Heart right ventricle (tissue), 16 donors: ENCODE measurements at places on chromosomes 1 and 21. TPM values are rescaled to one million over a fixed set of nuclear protein-coding genes. Genes with fewer than 3 reads are reported as not detected.
A peak's percentile ranks its signal among the peaks of the same experiment; 100 is the strongest.

Gene RIMKLA
- polyA plus RNA-seq: 0.80 TPM

Gene LAPTM5
- polyA plus RNA-seq: 13.2 TPM

Gene AIRE
- polyA plus RNA-seq: 0.06 TPM

Gene LHX8
- polyA plus RNA-seq: not detected

Gene ZBED6
- polyA plus RNA-seq: 0.51 TPM

Gene CD5L
- polyA plus RNA-seq: 2.1 TPM

Gene KNCN
- polyA plus RNA-seq: not detected

Gene SPRR1B
- not detected for polyA plus RNA-seq

Gene RRAGC
- polyA plus RNA-seq: 16.6 TPM

- no peaks in the 10 kb centered on the region for H3K36me3 ChIP-seq
- no peak overlapping the region for H3K27ac ChIP-seq
- DNase-seq: no peak
- H3K4me1 ChIP-seq: peaks cover 34% of the 10 kb centered on the region
- no peak overlapping the region for H3K4me3 ChIP-seq
- H3K27me3 ChIP-seq: no peaks in the 10 kb centered on the region
Measured at GRCh38 chr1:3274972-3275371, 179.5 kb upstream of the ARHGEF16 start.

GRCh38 chr1:202311875-202312635, 29.7 kb downstream of the UBE2T start:
- H3K4me3 ChIP-seq: no peak overlapping the region
- H3K36me3 ChIP-seq: no peaks in the 10 kb centered on the region
- no peaks in the 10 kb centered on the region for H3K27me3 ChIP-seq
- DNase-seq: no peak

- peaks cover 5% of the 10 kb centered on the region for H3K4me1 ChIP-seq
- no peaks in the 10 kb centered on the region for H3K27me3 ChIP-seq
- no peak overlapping the region for H3K27ac ChIP-seq
Measured at GRCh38 chr1:235098991-235099390, 29.6 kb downstream of the TOMM20 start.

GRCh38 chr1:40776236-40777072, 7.1 kb upstream of the KCNQ4 start:
- H3K27ac ChIP-seq: no peak overlapping the region
- DNase-seq: no peak
- H3K4me3 ChIP-seq: no peak overlapping the region
- peaks cover 7% of the 10 kb centered on the region for H3K36me3 ChIP-seq
- H3K27me3 ChIP-seq: no peaks in the 10 kb centered on the region
- no peaks in the 10 kb centered on the region for H3K4me1 ChIP-seq

DNA sequence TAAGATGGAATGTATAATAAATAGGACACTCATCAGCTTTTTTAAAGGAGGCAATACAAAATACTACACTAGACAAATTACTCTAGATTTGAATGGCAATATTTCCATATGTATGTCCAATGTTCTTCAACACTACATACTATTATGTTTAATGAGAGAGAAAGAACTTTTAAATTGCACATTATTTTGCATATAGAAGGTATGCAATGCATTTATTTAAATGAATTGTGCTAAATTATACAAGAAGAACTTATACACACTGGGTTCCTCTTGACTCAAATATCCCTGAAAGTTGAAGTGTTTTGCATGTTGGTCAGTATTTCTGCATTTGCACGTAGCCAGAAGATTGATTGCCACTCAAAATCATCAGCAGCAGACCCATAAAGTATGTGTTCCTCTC, 839.6 kb downstream of the ADGRL2 start:
- no peaks in the 10 kb centered on the region for H3K36me3 ChIP-seq
- no peaks in the 10 kb centered on the region for H3K4me1 ChIP-seq
- H3K4me3 ChIP-seq: no peak overlapping the region
- no peaks in the 10 kb centered on the region for H3K27me3 ChIP-seq
- no peak for DNase-seq
- H3K27ac ChIP-seq: no peak overlapping the region

- no peaks in the 10 kb centered on the region for H3K36me3 ChIP-seq
- H3K4me1 ChIP-seq: no peaks in the 10 kb centered on the region
- no peak for DNase-seq
Measured at GRCh38 chr1:7400566-7400965, 370.5 kb upstream of the VAMP3 start.

DNA sequence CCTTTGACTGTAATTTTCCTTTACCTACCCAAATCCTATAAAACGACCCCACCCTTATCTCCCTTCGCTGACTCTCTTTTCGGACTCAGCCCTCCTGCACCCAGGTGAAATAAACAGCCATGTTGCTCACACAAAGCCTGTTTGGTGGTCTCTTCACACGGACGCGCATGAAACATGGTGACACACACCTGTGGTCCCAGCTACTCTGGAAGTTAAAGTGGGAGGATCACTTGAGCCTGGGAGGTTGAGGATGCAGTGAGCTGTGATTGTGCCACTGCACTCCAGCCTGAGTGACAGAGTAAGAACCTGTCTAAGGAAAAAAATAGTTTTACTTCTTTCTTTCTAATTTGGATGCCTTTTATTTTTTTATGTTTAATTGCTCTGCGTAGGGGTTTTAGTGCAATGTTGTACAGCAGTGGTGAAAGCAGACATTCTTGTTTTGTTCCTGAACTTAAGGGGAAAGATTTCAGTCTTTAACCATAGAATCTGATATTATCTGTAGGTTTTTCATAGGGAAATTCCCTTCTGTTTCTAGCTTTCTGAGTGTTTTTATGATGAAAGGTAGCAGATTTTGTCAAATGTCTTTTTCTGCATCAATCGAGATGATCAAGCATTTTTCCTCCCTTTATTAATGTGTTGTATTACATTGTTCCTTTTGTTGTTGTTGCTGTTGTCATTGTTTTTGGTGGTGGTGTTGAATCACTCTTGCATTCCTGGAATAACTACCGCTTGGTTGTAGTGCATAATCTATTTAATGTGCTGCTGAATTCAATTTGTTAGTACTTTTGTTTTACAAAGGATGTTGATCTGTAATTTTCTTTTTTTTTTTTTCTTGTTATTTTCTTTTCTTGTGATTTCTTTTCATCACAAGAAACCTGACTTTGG, 497.4 kb downstream of the DISC1 start:
- no peak overlapping the region for H3K27ac ChIP-seq
- H3K4me1 ChIP-seq: no peaks in the 10 kb centered on the region
- no peak overlapping the region for H3K4me3 ChIP-seq
- H3K27me3 ChIP-seq: no peaks in the 10 kb centered on the region

- DNase-seq: no peak
- no peaks in the 10 kb centered on the region for H3K4me1 ChIP-seq
- no peaks in the 10 kb centered on the region for H3K36me3 ChIP-seq
Measured at GRCh38 chr1:246291127-246291526, 216.0 kb downstream of the SMYD3 start.

- H3K27ac ChIP-seq: no peak overlapping the region
- no peaks in the 10 kb centered on the region for H3K4me1 ChIP-seq
- no peaks in the 10 kb centered on the region for H3K27me3 ChIP-seq
- no peak for DNase-seq
- no peak overlapping the region for H3K4me3 ChIP-seq
Measured at GRCh38 chr1:58798910-58799442, 15.1 kb upstream of the JUN start.

- no peaks in the 10 kb centered on the region for H3K36me3 ChIP-seq
- H3K27ac ChIP-seq: peak overlapping the region; percentile 90
- peak; percentile 85 for DNase-seq
- H3K4me3 ChIP-seq: peak overlapping the region; percentile 41
- no peaks in the 10 kb centered on the region for H3K27me3 ChIP-seq
- H3K4me1 ChIP-seq: peaks cover 65% of the 10 kb centered on the region
Measured at GRCh38 chr1:21937372-21938121, 437 bp upstream of the HSPG2 start.

- no peaks in the 10 kb centered on the region for H3K27me3 ChIP-seq
- H3K27ac ChIP-seq: no peak overlapping the region
- no peak for DNase-seq
- H3K36me3 ChIP-seq: no peaks in the 10 kb centered on the region
- H3K4me1 ChIP-seq: no peaks in the 10 kb centered on the region
- no peak overlapping the region for H3K4me3 ChIP-seq
Measured at GRCh38 chr1:171366816-171367215, 52.8 kb downstream of the FMO4 start.

DNA sequence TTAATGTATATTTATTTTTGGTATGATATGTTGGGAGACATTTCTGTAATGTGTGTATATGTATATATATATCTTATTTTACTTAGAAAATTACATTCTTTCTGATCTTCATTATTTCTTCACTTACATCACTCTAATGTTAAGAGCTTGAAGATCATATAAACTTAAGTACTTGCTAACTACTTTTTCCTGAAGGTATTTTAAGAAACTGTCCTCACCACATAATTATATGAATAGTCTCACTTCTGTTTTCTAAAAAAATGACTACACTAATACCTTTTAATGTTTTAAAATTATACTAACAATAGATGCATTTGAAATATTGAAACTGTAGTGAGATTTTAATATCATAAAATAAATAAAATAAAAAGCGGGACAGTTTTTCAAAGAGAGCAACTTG, 377.1 kb downstream of the LRRIQ3 start:
- no peaks in the 10 kb centered on the region for H3K36me3 ChIP-seq
- H3K27ac ChIP-seq: no peak overlapping the region
- no peak overlapping the region for H3K4me3 ChIP-seq
- no peak for DNase-seq

- H3K36me3 ChIP-seq: no peaks in the 10 kb centered on the region
- no peaks in the 10 kb centered on the region for H3K4me1 ChIP-seq
- no peak overlapping the region for H3K27ac ChIP-seq
- no peak for DNase-seq
Measured at GRCh38 chr1:192530254-192530653, 45.3 kb upstream of the RGS1 start.

DNA sequence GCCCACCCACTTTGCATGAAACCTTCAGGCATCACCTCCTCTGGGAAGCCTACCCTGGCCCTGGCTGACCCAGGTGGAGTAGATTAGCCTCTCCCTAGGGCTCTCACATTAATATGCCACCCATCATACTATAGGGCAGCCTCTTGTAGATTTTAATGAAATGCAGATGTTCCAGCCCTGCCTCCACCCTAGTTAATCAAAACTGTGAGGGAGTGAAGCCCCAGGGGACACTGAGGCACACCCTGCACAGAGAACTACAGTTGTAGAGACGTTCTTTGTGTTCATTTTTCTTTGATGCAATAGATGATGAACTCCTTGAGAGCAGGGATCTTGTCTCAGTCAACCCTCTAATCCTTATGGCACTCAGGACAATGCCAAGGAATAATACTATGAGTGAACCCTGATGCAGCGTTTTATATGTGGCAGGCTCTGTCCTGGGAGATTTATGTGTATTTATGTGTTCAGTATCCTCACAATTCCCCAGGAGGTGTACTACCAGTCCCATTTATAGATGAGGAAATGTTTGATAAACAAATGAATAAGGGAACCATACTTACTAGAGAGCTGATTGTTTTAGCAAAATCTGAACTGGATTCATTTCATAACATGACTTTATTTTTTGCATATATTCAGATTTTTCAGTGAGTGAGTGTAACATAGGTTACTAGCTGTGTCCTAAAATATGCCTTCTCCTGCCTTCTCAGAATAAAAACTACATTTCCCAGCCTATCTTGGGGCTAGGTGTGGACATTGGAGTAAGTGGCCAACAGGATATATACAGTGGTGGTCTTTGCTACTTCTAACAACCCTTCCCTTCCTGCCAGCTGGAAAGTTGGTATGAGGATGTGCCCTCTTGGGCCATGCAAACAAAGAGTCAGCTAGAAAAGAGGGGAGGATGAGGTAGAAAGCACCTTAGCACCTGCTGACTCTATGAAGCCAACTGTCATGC, 23.5 kb upstream of the PRELP start:
- no peaks in the 10 kb centered on the region for H3K27me3 ChIP-seq
- H3K4me3 ChIP-seq: no peak overlapping the region
- H3K27ac ChIP-seq: no peak overlapping the region
- no peak for DNase-seq
- H3K4me1 ChIP-seq: no peaks in the 10 kb centered on the region
- no peaks in the 10 kb centered on the region for H3K36me3 ChIP-seq

GRCh38 chr21:41139275-41139674, 28.7 kb upstream of the BACE2 start:
- peaks cover 12% of the 10 kb centered on the region for H3K4me1 ChIP-seq
- no peak overlapping the region for H3K4me3 ChIP-seq
- H3K36me3 ChIP-seq: no peaks in the 10 kb centered on the region

DNA sequence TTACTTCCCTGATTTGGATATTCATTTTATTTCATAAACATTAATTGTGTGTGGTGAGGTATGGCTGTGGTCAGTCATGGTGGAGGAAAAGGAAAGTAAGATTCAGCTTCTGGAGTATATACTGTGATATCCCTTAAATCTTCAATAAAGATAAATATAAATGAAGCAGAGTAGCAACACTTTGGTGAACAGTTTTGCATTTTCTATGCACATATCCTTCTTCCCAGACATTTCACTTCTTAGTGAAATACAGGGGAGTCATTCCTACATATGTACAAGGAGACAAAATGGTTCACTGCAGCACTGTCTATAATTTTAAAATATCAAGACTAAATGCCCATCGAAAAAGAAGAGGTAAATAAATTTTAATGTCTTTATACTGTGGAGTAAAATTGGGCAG, 61.3 kb downstream of the DISP1 start:
- H3K4me1 ChIP-seq: no peaks in the 10 kb centered on the region
- no peaks in the 10 kb centered on the region for H3K27me3 ChIP-seq
- no peak overlapping the region for H3K4me3 ChIP-seq
- no peak for DNase-seq
- H3K36me3 ChIP-seq: no peaks in the 10 kb centered on the region

DNA sequence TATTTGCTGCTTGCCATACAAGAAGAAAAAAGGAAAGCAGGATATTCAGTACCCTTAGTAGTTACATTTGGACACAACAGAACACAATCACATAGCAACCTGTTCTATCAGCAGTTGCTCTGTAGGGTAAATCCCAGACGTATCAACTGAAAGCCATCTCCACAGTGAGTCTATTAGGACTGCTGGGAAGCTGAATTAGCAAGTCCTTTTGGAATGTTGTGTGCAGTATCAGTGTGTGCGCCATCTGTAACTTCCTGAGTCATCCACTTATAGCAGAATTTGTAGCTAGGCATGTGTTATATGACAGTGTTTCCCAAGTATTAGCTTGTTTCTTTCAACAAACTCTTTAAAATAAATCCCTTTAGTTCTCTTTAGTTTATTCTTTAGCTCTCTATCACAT, 21.3 kb downstream of the CCDC30 start:
- peaks cover 7% of the 10 kb centered on the region for H3K36me3 ChIP-seq
- no peak overlapping the region for H3K27ac ChIP-seq
- no peak overlapping the region for H3K4me3 ChIP-seq

- H3K4me1 ChIP-seq: no peaks in the 10 kb centered on the region
- no peak overlapping the region for H3K27ac ChIP-seq
- H3K36me3 ChIP-seq: no peaks in the 10 kb centered on the region
- no peaks in the 10 kb centered on the region for H3K27me3 ChIP-seq
Measured at GRCh38 chr1:116708255-116708900, 40.8 kb upstream of the IGSF3 start.

DNA sequence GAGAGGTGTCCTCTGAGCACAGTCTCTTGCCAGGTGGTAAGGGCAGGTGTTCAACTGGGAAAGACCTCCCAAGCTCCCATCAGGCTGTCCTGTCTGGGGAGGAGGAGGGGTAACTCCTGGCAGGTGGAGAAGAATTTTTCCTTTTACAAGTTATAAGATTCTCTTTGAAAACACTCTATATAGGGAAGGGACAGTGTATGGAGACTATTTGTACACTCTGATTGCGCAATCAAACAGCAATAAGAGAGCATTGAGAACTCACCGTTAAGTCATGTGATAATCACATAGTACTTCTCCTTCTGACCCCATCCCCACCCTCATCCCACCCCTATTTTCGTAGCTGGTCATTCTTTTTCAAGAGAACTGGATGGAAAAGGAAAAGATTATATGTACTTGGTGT, 179.3 kb upstream of the ZNF644 start:
- no peaks in the 10 kb centered on the region for H3K4me1 ChIP-seq
- H3K27ac ChIP-seq: no peak overlapping the region
- no peak overlapping the region for H3K4me3 ChIP-seq
- no peaks in the 10 kb centered on the region for H3K36me3 ChIP-seq
- no peak for DNase-seq
- H3K27me3 ChIP-seq: no peaks in the 10 kb centered on the region
